ENCODE measurements at places on chromosomes 12 and 14. TPM values are rescaled to one million over a fixed set of nuclear protein-coding genes. Genes with fewer than 3 reads are reported as not detected.

GRCh38 chr12:65612440-65612839 lies 211.8 kb upstream of the HMGA2 start:
- DNase-seq: no peak

- no peak for DNase-seq
Measured at GRCh38 chr12:40192704-40193255, 32.0 kb upstream of the LRRK2 start.

ACRBP gene
- total RNA-seq: 19.3 TPM

GRCh38 chr14:35016568-35016967 lies 29.5 kb upstream of the FAM177A1 start:
- DNase-seq: no peak

MYO1H gene
- total RNA-seq: 4.4 TPM

LALBA gene
- not detected for total RNA-seq

- DNase-seq: no peak
Measured at GRCh38 chr12:53677800-53678148, 1.9 kb upstream of the ATP5MC2 start.

DNA sequence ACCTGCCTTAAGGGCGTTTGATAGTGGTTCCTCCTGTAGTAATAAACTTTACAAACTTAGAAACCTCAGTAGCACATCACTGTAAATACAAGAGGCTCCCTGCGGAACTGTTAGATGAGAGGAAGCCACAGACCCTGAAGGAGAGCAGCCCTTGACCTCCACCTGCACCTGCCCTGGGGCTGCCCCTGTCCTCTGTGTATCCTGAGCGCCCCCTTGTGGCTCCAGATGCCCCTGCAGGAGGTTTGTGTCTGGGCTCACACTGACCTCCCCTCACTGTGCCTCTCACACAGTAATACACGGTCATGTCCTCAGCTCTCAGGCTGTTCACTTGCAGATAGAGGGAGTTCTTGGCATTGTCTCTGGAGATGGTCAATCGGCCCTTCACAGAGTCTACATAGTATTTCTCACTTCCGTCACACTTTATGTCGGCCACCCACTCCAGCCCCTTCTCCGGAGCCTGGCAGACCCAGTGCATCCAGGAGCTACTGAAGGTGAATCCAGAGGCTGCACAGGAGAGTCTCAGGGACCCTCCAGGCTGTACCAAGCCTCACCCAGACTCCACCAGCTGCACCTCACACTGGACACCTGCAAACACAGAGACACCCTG lies 1059.8 kb downstream of the TMEM121 start:
- DNase-seq: no peak

INTS13 gene
- 20.0 TPM for total RNA-seq

GRCh38 chr12:31950088-31950487 lies 9.1 kb upstream of the RESF1 start:
- DNase-seq: no peak

KLRC1 gene
- not detected for total RNA-seq
